ENCODE measurements at places on chromosomes 2 and 18.

- no peak for DNase-seq
Measured at GRCh38 chr2:156398176-156398575, 38.0 kb upstream of the GPD2 start.

- DNase-seq: no peak
Measured at GRCh38 chr2:9074930-9075329, 71.4 kb upstream of the MBOAT2 start.

DNA sequence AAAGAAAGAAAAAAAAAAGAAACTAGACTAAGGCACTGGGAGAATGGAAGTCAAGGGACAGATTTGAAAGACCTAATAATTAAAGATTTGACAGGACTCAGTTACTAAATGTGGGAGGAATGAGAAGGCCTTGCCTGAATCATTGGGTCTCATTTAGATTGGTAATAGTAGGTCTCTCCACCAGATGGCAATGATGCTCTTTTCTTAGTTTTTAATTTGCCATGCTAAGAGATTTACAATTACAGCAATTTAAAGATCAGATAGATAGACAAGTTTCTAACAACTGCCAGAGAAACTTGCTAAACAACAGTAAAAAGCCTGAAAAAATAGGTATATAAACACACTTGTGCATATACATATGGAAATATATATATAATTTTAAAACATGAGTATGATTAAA, 153.0 kb downstream of the TMEM247 start:
- no peak for DNase-seq

GRCh38 chr2:8514796-8515758, 166.8 kb upstream of the ID2 start:
- DNase-seq: no peak

DNA sequence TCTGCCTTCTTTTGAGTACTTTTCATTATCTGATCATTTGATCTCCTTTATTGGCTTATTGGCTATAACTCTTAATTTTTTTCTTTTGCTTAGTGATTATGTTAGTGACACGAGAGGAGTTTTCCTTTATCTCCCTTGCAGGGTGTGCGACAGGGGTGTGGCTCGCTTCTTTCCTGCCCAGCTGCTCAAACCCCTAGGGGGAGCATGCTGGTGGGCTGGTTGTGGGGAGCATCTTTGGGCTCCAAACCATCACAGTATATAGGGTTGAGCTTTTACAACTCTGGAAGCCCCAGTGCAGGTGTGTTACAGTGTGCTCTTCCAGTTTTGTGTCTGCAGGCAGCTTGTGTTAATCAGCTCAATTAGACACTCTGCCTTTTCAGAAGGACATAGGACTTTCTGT, 357.0 kb upstream of the TMEFF2 start:
- DNase-seq: no peak

DNA sequence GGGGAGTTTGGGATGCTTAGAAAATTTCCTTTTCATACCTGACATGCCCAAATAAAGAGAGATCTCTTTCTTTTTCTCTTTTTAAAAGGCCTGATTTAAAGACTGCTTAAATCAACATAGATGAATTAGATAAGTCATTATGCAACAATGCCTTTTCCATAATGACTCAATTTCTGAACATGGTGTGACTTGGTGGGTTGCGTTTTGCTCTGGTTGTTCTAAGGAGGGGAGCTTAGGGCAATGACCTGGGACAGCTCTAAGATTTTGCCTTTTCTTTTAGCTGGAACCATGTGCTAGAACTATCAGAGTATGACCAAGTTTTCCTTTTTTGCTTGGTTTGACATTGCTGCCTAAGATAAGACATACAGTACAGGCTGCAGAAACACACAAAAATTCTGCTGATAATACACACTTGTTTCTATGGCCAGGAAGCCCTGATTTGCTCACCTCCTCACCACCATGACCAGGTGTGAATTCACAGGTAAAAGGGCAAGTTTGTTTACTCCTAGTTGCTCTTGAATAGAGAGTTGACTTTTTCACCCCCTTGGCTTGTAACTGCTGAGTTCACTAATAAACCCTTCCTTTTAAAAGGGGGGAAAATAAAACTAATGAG, 58.1 kb upstream of the IL1RL1 start:
- no peak for DNase-seq

DNA sequence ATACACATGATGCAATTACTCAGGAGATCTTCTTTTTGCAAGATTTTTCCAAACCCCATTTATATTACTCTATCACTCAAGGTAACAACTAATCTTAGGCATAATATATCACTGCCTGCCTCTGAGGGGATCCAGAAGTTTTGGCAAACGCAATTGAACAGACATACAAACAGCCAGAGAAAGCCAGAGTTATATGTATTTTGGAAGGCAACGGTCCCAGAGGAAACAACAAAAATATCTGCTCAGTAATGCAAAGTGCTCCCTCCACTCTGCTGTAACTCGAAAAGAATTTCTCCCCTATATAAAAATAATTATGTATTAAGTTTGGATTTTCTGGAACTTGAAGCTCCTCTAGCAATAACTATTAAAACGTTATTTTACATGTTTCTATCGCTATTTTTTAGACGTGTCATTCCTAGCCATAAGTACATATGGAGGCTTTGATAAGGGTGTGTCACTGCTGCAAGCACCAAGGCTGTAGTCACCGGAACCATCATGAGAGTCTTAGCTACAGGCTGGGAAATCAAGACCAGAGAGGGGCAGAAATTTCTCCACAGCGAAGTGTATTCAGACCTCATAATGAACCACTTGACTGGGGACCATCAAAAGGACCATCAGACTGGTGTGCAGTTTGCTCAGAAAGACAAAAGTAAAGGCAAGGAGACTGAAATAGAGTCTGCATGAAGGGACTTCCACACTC, 3.7 kb upstream of the GKN1 start:
- no peak for DNase-seq

GRCh38 chr2:23019476-23019875, 365.5 kb upstream of the KLHL29 start:
- no peak for DNase-seq

GRCh38 chr18:57621246-57621604, 411 bp downstream of the NARS1 start:
- DNase-seq: no peak

GRCh38 chr2:153408710-153409385, 69.7 kb downstream of the RPRM start:
- DNase-seq: no peak

DNA sequence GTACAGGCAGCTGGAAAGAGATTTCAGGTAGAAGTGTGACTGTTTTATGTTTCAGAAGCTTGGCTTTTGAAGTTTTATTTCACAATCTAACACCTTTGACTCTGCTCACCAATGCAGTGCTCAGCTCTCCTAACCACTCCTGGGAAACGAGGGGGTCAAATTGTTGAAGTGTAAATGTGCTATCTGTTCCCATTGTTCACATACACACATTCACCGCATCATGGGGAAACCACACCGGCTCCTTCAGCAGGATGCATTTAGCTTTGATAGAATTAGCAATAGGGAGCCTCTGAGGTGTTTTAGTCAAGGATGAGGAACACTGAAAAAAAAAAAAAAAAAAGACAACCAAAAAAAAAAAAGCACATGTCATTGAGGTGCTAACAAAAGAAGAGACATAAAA, 13.4 kb upstream of the DLGAP1 start:
- no peak for DNase-seq

- no peak for DNase-seq
Measured at GRCh38 chr2:139369423-139370409, 589.5 kb upstream of the NXPH2 start.

DNA sequence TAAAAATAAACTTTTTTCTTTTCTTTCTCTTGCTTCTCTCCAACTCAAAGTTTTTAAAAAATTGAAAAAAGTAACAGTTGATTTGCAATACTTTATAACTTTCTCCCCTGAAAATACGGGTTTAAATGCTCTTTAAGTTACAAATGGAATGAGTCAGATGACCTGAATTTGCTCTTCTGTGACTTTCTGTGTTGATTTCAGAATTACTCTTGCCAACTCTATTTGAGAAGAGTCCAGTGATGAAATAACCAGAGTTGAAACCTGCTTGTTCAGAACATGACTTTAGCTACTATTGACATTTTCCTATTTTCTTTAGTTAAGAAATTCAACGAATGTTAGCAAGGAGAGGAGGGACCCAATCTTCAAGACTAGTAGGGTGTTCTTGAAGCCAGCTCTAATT, 146.1 kb upstream of the ZSWIM2 start:
- no peak for DNase-seq

GRCh38 chr2:70978341-70979179, at the start of gene ANKRD53:
Gene ANKRD53, plus strand, starts transcription at chr2:70978630. Its CDS starts 16 bp downstream, at chr2:70978646.
- DNase-seq: no peak

DNA sequence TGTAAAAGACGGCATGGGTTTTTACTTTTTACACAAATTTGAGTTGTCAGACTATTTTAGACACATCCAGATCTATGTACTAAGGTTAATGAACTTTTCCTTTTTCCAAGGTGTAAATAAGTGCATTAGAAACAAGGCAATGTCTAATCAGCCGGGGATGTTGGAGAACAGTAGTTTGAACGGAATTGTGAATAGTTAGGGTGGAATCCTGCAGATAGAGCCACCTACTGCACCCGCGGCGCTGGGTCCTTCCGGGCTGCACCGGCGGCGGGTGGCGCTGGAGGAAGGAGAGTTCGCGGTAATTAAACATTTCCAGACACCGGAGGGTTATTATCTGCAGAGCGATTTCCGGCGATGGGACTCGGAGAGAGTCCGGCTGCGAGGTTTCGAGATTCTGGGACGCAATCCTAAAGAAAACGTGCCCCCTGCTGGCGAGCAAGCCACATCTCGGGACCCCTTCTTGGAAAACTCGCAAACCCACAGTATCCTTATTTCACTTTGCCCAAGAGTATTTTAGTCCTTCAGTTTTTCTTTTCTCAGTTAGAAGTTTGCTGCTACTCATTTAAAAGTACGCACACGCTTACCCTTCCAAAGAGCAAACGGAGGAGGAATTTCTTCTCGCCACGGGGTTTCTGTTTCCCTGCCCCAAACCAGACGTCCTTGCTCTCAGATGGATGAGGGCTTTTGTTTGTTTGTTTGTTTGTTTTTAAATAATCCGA, 4.5 kb upstream of the OSR1 start:
- no peak for DNase-seq

DNA sequence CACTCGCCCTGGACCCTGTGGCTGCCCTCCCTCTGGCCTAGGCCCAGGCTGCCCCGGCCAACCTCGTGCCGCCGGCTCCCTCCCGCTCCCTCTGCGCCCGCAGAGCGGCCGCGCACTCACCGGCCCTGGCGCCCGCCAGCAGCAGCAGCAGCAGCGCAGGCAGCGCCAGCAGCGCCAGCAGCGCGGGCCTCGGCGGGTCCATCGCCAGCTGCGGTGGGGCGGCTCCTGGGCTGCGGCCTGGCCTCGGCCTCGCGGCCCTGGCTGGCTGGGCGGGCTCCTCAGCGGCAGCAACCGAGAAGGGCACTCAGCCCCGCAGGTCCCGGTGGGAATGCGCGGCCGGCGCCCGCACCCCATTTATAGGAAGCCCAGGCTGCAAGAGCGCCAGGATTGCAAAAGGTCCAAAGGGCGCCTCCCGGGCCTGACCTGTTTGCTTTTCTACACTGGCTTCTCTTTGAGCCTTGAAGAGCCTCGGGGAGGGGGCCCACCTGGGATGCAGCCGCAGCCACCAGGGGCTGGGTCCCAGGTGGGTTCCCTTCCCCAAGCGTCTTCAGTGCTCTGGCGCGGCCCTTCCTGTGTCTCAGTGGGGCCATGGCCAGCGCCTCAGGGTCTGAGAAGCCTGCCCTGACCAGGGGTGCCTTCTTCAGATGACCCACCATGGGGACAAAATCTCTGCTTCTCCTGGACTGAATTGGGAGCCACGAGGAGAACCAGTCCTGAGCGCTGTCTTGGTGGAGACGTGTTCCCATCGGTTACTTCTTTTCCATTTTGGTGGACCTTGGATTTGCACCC, at the start of gene APOB:
TSS of gene APOB (minus strand) at position 330 of the 789 bp plus-strand sequence. CDS start at position 202, 128 bp downstream.
- no peak for DNase-seq

- DNase-seq: no peak
Measured at GRCh38 chr2:63856303-63856603, 14.6 kb downstream of the UGP2 start.

DNA sequence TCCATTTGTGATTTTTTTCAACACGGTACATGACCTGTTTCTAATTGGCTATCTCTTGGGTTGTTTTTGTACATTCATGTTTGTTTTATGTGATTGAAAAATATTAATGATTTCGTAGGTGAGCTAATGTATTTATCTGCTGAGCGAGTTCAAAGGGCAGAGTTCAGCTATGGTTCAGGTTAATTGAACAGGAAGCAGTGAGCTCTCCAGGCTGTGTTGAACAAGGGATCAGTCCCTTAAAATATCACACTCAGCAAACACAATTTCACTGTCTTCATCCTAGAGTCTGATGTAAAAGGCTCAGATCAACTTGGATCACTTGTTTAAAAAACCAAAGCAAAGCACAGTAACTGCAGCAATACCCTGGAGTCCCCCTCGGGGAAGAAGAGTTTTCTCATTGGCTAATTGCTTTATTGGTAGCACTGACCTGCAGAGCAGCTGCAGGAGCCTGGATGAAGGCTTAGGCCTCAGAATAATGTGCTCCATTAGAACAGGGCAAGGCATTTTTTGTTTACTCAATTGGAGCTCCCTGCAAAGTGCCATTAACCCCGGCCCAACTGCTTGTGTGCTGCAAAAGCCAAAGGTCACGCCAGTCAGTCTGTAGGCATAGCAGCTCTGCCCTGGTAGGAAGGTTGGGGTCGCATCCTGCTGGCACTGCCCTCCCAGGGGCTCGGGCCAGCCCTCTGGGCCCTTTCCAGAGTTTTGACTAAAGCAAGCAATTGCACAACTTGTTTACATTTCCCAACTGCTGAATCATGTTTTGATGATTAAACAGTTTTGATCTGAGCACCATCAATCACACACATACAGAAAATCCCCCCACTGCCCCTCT, 10.5 kb downstream of the ONECUT2 start:
- DNase-seq: no peak

DNA sequence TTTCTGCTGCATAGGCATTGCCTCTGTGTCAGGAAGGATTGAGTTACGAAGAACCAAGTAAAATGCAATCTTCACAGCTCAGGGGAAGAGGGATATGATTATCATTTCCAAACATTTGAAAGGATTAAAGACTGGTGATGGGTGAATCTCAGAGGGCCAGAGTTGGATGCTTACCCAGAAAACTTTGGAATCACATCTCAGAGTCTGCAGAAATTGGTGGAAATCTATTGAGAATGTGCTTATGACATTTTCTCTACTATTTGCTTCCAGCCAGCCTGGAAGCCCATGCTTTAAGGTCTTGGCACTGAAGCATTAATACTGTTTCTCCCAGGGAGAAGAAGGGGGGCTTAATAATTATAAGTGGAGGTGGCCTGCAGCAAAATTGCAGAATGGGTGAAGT, 1301.4 kb upstream of the PIK3C3 start:
- DNase-seq: no peak

- no peak for DNase-seq
Measured at GRCh38 chr2:144078802-144079724, 440.9 kb downstream of the ZEB2 start.

- DNase-seq: no peak
Measured at GRCh38 chr2:119323459-119323858, 43.2 kb downstream of the C2orf76 start.

All from activated naive CD8-positive, alpha-beta T cell treated with anti-CD3 and anti-CD28 coated beads, Interleukin-2, amount 50 U/mL, for 16 hours (primary cell).